Immature natural killer cell (primary cell): ENCODE measurements at places on chromosomes 16 and 17. TPM values are rescaled to one million over a fixed set of nuclear protein-coding genes. Genes with fewer than 3 reads are reported as not detected.

C17orf78 gene
- polyA plus RNA-seq: not detected

DNA sequence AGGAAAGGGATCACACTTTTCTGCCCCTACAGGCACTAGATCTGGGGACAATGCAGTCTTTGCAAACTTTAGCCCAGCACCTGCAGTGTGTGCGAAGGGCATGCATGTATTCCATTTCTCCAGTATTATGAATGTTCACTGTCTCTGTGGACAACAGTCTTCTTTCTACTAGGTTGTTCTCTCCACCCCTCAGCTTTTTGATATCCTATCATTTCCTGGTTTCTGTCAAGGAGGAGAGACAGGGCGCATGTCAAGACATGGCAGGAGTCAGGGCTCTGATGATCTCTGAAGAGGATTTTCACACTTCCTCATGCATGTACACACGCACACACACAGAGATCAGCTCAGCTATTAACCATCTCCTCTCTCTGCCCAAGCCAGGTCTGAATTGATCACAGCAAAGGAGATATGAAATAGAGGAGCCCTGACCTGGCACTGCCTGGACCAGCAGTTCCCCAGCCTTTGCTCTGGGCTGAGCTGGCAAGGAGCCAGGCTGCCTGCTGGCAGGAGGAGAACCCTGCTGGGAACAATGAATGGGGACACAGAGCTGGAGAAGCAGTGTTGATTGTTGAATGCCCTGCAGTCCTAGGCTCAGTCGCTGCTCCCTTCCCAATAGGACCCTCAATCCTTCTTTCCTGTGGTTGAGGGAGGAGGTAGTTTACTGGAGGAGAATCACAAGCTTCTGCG, 2.6 kb downstream of the GPR179 start:
- DNase-seq: no peak
- H3K4me1 ChIP-seq: no peaks in the 10 kb centered on the region
- peaks cover 4% of the 10 kb centered on the region for H3K27me3 ChIP-seq
- no peak overlapping the region for H3K4me3 ChIP-seq
- H3K36me3 ChIP-seq: no peaks in the 10 kb centered on the region
- H3K27ac ChIP-seq: no peak overlapping the region

DNA sequence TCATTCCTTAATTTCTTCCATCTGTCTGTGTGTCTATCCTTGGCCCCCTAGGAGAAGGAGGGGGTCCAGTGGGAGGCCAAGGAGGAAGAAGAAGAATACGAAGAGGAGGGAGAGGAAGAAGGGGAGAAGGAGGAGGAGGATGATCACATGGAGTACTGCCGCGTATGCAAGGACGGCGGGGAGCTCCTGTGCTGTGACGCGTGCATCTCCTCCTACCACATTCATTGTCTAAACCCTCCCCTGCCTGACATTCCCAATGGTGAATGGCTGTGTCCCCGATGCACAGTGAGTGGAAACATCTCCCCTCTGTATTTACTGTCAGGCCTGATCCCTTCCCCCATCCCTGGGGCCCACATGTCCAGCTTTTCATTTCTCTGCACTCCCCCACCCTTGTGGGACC, 6.3 kb downstream of the CHD3 start:
- no peak overlapping the region for H3K27ac ChIP-seq
- no peaks in the 10 kb centered on the region for H3K27me3 ChIP-seq
- H3K4me3 ChIP-seq: no peak overlapping the region
- H3K36me3 ChIP-seq: peaks cover 65% of the 10 kb centered on the region

DNA sequence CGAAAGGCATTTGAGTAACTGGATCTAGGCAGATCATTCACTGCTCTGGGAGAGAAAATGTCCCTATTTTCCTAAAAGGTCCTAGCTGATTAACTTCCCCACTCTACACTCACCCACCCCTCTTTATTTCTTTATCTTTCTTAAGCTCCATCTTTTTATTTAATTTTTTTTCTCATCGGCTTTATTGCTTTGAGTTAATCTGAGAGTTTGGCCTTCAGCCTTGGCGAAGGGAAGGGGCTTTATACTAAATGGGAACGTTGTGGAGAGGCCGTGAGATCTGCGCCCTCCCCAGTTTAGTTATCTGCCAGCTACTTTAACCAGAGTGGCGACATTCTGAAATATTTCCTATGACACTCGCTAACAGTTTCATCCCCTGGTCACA, 882 bp upstream of the TOX3 start:
- H3K4me3 ChIP-seq: peak overlapping the region; percentile 46
- H3K27me3 ChIP-seq: peaks cover 7% of the 10 kb centered on the region
- no peak overlapping the region for H3K27ac ChIP-seq
- no peaks in the 10 kb centered on the region for H3K36me3 ChIP-seq
- no peaks in the 10 kb centered on the region for H3K4me1 ChIP-seq
- DNase-seq: no peak

CCR7 gene
- polyA plus RNA-seq: 29.6 TPM

DNA sequence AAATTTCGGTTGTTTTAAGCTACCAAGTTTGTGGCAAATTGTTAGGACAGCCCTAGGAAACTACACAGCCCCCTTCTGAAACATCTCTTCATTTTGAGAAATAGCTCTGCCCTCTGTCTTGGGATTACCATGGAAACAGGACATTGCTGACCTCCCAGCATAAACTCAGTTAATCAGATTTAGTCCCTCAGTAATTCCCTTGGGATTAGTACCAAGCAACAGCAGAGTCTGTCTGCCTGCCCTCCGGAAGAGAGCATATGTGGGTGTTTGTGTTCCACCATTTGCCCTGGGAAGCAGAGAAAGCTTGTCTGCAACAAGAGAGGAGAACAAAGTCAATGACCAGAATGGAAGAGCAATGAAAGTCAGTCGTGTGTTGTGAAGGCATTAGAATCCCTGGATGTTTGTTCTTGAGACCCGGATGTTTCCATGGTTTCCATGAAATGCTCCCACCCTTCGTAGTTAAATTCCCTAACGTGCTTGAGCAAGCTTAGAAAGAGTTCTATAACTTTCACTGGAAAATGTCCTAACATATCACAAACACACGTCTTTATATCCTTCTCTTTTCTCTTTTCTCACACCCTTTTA, 26.2 kb downstream of the NUDT7 start:
- H3K4me3 ChIP-seq: no peak overlapping the region
- no peaks in the 10 kb centered on the region for H3K36me3 ChIP-seq
- H3K27ac ChIP-seq: no peak overlapping the region
- DNase-seq: no peak

DNA sequence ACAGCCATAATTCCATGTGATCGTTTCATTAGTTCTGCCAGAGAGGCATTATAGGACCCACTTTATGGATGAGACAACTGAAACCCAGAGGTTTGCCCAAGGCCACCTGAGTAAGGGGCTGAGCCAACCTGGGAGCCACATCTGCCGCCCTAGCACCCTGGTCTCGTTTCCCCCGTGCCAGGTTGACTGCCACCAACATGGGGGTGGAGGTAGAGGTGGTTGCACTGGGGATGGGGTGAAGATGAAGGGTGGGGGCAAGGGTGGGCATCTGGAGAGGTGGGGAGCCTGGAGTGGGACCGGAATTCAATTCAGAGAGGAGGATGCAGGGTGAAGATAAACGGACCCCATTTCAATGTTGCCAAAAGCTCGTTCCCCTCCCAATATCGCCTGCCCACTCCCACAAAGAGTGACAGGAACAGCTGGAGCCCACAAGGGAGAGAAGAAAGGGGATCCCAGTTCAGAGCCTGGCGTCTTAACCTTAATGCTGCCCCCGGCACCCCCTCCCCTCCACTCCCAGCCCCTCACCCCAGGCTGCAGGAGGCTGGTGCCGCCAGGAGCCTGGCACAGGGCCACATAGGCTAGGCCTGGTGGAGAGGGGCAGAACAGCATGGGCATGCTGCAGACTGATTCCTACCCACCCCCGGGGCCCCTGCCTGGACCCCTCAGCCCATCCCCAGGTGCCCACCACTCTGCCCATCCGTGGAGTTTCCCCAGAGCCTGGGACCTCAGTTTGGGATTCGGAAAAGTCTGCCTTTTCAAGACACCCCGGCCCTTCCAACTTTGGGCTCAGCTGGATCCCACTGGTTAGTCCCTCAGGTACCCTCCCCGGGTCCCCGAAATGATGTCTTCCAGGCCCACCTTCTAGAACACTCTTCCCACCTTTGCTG, 29.6 kb downstream of the NGFR start:
- H3K4me3 ChIP-seq: no peak overlapping the region
- no peaks in the 10 kb centered on the region for H3K4me1 ChIP-seq
- H3K27ac ChIP-seq: no peak overlapping the region
- DNase-seq: no peak

CRYM gene
- polyA plus RNA-seq: not detected

GRCh38 chr16:65313936-65314626, 192.2 kb upstream of the CDH11 start:
- H3K36me3 ChIP-seq: no peaks in the 10 kb centered on the region
- H3K27ac ChIP-seq: no peak overlapping the region
- no peaks in the 10 kb centered on the region for H3K27me3 ChIP-seq

DNA sequence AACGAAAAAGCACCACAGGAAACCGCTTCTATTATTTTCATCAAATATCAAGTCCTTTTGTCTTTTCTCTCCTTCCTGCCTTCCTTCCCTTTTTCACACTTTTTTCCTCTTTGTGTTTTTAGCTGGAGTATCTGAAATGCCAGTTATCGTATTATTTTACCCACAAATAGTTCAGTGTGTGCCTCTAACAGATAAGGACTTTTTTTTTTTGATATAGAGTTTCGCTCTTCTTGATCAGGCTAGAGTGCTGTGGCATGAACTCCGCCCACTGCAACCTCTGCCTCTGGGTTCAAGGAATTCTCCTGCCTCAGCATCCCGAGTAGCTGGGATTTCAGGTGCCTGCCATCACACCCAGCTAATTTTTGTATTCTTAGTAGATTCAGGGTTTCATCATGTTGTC, 10.7 kb downstream of the DNAAF1 start:
- H3K4me1 ChIP-seq: no peaks in the 10 kb centered on the region
- H3K27me3 ChIP-seq: peaks cover 12% of the 10 kb centered on the region
- H3K27ac ChIP-seq: no peak overlapping the region
- H3K36me3 ChIP-seq: no peaks in the 10 kb centered on the region
- DNase-seq: no peak

DNA sequence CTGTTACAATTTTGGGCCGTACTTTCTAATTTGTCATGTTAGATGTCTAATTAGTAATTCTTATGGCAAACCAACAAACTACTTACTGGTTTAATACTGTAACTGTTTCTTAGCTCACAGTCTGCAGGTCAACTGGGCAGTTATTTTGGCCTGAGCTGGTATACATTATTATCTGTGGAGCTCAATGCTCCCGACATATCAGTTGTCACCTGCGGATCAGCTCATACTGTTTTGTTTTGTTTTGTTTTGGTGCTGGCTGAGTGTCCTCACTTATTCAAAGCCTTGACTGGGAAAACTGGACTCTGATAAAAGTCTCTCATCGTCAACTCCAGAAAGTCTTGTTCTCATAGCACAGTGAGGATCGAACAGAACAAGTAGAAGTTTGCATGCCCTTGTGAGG, 1060.6 kb upstream of the CDH8 start:
- H3K36me3 ChIP-seq: no peaks in the 10 kb centered on the region
- no peak overlapping the region for H3K4me3 ChIP-seq
- H3K27me3 ChIP-seq: no peaks in the 10 kb centered on the region
- H3K4me1 ChIP-seq: no peaks in the 10 kb centered on the region
- DNase-seq: no peak

GRCh38 chr17:35809855-35810461, 674 bp downstream of the TAF15 start:
- H3K27ac ChIP-seq: peak overlapping the region; percentile 99
- H3K27me3 ChIP-seq: peaks cover 19% of the 10 kb centered on the region
- H3K4me3 ChIP-seq: peak overlapping the region; percentile 97
- no peaks in the 10 kb centered on the region for H3K36me3 ChIP-seq
- no peak for DNase-seq

GPR179 gene
- not detected for polyA plus RNA-seq

DNA sequence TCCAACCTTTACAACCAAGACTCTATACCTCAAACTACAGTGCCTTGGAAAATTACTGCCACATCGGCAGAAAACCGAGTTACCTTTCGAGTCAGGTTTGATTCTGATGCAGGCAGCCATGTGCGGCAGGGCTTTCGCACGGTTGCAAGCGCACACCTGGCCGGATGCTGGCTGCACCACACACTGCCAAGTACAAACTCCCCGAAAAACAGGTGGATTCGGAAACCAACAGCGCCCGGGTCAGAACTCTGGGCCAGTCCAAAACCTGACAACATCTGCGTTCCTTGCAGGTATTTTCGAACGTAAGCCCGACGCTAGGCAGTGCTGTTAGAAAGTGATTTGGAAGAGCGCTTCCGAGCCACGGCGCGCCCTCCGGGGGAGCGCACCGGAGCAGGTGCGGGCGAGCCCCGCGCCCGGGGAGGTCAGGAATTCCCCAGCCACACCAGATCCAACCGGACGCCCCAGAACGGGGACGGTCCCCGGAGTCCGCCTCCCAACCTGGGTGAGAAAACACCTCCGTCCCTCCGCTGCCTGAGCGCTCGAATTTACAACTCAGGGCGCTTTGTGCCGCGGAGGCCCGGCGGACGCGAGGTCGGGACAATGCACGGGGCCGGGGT, 1.2 kb downstream of the USP7 start:
- peak; percentile 34 for DNase-seq
- peak overlapping the region; percentile 93 for H3K27ac ChIP-seq
- H3K4me3 ChIP-seq: peak overlapping the region; percentile 91

DNA sequence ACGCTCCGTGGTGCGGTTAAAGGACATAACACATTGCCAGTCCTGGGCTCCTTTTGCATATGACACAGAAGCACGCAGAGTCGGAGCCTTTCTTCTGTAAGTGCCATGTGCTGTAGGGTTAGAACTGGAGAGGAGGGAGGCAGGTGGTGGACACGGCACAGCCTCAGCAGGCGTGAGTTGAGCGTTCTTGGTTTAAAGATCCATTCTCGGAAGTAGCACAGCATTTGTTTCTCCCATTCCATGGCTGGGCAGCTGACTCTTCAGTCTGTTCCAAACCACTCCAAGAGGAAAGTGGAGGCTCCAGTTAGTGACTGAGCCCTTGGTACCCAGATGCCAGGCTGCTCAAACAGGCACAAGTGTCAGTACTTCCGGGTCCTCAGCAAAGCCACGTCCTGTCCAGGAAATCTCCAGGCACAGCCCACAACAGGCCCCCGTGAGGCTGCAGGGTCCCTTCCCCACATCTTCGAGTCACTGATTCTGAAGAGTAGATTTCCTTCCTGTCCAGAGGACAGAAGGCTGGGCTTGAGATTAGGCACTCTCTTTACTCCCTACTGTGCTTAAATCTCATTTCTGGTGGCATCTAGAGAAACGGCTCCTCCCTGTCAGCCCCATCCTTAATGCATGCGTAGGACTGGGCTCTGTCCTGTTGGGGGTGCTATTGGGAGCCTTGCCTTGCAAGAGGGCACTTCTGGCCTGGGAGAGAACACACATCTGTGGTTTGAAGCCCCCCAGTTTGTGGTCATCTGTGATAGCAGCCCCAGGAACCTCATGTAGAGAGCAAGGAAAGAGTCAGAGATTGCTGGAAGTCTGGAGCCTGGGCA, 39.6 kb upstream of the NAT9 start:
- no peak overlapping the region for H3K4me3 ChIP-seq
- H3K27ac ChIP-seq: no peak overlapping the region
- H3K4me1 ChIP-seq: peaks cover 14% of the 10 kb centered on the region
- peaks cover 6% of the 10 kb centered on the region for H3K36me3 ChIP-seq
- DNase-seq: no peak
- no peaks in the 10 kb centered on the region for H3K27me3 ChIP-seq

IRX3 gene
- polyA plus RNA-seq: not detected

CD300LB gene
- polyA plus RNA-seq: 5.5 TPM

GCGR gene
- not detected for polyA plus RNA-seq
